ENCODE measurements at places on chromosomes 5 and 9. TPM values are rescaled to one million over a fixed set of nuclear protein-coding genes. Genes with fewer than 3 reads are reported as not detected.

DNA sequence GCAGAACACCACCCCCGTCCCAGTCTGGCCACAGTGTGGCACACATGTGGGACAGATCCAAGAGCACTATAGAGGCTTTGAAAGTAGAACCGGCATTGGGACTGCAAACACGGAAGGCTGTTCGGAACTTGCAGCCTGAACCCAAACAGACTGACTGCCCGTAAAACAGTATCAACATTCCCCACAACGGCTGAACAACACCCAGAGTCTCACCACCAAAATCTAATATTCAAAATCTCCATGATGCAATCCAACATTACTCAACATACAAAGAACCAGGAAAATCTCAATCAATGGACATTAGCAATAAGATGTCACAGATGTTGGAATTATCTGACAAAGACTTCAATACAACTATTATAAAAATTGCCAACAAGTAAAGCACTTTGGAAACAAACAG is 82.3 kb downstream of the ROR2 start:
- no peak for DNase-seq

Gene EGFL7
- 6.9 TPM for total RNA-seq

- no peak for DNase-seq
Observed at GRCh38 chr5:79173626-79174025, 62.0 kb downstream of the BHMT start.

Gene PCDHA1
- total RNA-seq: not detected

GRCh38 chr5:139951296-139951924 is 91.7 kb downstream of the NRG2 start:
- DNase-seq: peak; percentile 65

Gene MEIKIN
- total RNA-seq: not detected

- DNase-seq: no peak
Observed at GRCh38 chr9:121610638-121610953, 40.8 kb upstream of the DAB2IP start.

DNA sequence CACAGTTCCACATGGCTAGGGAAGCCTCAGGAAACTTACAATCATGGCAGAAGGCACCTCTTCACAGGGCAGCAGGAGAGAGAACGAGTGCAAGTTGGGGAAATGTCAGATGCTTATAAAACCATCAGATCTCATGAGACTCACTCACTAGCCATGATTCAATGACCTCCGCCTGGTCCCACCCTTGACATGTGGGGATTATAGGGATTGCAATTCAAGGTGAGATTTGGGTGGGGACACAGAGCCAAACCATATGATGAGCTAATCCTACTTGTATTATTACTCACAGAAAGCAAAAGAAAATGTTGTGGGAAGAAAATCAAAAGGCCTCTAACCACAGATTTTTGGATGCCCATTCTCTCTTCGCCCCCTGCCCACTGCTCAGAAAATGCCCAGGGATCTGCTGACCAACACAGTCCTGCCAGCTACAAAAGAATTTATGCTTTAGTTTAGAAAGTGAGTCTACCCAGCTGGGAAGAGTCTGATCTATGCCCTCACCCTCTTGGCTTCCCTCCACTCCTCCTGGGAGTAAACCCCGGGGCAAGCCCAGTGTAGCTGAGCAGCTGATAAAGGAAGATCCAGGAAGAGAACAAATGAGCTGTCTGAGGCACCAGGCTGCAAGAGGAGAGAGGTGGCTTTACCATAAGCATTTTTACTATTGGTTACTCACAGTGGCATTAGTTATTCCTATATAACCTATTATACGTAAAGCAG is 53.1 kb downstream of the RNF130 start:
- no peak for DNase-seq

- no peak for DNase-seq
Observed at GRCh38 chr9:81827616-81828296, 100.5 kb upstream of the SPATA31D4 start.

Gene SH3PXD2B
- total RNA-seq: 114 TPM

Gene NFIB
- 39.9 TPM for total RNA-seq

GRCh38 chr5:157475432-157475831 is 15.4 kb downstream of the NIPAL4 start:
- no peak for DNase-seq

DNA sequence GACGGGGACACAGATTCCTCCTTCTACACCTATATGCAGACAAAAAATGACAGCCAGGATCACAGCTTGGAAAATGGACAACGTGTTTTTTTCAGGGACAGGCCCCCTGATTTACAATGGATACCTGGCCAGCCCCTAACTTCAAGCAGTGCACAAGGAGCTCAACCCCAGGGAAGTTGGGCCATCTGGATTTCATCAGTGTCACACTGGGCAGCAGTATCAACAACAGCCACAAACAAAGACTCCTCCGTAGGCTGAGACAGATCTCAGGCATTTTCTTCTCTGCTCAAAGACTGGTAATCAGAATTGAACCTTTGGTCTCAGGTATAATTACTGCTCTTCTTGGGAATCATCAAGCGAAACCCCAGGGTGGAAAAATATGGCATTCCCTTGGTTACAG is 374.0 kb downstream of the ZNF608 start:
- no peak for DNase-seq

- no peak for DNase-seq
Observed at GRCh38 chr5:13303445-13303844, 641.0 kb downstream of the DNAH5 start.

DNA sequence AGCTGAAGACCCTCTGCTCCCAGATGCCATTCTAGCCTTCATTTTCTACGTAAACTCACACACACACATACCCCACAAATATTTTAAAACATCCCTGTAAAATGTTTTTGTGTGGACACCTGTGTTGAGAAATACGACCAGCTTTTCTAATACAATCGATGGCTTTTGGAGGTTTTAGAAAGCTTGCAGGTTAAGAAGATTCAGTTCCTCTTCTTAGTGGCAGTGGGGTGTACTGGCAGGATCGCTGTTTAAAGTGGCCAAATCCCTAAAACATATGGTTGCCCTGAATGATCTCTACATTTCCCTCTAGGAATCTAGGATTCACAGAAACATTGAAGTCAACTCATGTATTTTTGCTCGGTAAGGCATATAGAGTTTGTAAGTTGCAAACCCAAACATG is 236.3 kb downstream of the NSG2 start:
- DNase-seq: no peak

DNA sequence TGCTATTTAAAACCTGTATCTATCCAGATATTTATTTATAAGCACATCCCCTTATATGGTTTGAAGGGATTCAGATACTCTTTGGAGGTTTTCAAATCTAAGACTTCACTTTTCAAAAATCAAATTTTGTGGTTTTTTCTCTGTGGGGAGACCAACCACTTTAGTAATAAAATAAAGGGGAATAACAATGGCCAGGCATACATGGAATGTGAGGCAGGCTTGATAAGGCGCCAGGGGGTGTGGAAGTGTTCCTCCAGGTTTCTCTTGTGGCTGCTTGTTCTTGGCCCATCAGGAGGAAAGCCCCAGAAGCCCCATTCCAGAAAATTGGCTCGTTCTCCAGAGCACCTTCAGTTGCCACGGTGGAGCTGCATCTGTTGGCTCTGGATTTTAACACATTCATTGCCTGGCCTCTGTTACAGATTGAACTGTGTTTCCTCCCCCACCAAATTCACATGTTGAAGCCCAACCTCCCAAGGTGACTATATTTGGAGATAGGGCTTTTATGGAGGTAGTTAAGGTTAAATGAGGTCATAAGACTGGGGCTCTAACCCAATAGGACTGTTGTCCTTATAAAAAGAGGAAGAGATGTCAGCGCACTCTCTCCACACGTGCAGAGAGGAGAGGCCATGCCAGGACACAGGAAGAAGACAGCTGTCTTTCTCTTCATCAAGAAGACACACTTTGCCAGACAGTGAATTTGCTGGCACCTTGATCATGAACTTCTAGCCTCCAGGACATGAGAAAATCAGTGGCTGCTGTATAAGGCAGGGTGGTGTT is 195.9 kb downstream of the TMEM38B start:
- DNase-seq: no peak

- DNase-seq: no peak
Observed at GRCh38 chr5:79509244-79509885, 4.6 kb downstream of the HOMER1 start.

GRCh38 chr5:101160002-101160401 is 256.9 kb upstream of the ST8SIA4 start:
- DNase-seq: no peak

DNA sequence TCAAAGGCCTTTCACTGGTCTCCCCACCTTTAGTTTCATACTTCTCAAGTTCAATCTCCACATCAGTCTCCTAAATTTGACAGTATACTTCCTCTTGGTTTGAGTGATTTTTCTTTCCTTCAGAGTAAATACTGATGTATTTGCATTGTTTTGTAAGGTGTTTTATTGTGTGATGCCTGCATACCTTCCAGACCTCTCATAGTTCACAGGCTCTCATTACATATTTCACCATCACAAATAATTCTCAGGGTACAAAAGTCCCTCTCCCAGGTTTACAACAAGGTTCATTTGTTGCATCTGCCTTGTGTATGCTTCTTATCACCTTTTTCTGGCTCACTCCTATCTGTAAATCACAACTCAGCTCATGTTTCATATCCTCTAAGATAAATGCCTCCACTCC is 22.2 kb upstream of the TUSC1 start:
- no peak for DNase-seq

DNA sequence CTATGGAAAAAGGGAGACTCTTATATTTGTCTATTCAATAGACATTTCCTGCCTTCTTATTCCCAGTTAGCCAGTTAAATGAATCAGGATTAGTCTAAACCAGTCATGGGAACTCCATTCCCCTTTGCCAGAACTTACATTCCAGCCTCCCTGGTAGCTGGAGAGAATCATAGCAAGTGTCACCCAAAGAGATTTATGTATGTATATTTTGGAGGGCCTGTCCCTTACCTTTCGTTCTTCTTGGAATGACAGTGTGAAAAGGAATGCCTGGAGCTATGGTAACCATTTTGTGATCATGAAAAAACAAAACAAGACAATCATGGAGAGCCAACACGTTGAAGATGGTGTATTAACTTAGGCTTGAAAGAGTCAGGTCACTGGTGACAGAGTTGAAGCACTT is 627.7 kb downstream of the CCDC171 start:
- no peak for DNase-seq
